NCI-H1417 (cell line): ENCODE measurements at places on chromosomes 2 and 18.

DNA sequence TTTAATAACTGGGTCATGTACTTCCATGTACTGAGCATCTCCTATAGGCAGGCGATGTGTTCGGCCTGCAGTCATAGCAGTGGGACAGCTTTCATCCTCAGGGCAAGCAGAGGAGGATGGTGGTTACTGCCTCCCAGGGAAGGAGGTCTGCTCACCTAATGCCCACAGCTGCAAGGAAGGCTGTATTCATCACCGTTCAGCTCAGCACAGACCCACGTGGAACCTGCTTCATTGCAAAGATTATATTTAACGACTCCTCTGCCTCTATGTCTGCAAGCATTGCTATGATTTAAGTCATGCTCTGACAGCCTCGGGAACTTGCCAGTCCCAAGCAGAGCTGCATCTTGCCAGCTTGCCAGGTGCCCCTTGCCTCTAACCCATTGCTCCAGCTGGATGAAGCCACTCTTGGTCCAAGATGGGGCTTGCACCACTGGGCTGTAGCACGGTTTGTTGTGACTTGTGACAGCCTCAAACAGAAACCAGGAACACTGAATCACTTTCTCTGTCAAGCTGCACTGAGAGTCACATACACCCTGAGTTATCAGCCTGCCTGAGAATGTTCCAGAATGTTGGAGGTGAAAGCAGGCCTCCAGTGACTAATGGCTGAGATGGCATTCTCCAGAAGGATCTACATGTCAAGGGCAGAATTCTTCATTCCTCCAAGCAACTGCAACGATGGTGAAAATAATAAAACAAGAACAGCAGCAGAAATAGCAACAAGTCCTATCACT is 651.1 kb upstream of the ID2 start:
- DNase-seq, result no peak

- no peak for DNase-seq
Measured at GRCh38 chr2:143700865-143701264, 571.6 kb downstream of the ARHGAP15 start.

DNA sequence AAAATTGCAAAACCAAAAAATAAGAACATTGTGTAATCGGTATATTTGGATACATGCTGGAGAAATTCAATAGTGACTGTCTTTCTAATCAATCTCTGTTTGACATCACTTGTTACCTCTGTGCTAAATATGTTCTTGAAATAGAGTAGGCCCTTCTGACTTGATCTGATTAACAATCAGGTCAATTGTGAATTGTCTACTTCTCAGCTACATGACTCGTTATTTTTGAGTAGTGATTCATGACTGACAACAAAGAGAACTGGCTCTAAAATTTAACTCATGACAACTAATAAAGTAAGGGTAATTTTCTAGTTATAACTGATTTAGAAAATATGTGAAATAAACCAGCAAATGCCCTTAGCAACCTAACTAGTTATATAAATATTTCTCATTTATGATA is 312.1 kb downstream of the TMX3 start:
- no peak for DNase-seq

GRCh38 chr2:54728669-54729120 is 5.2 kb downstream of the EML6 start:
- DNase-seq, result no peak

GRCh38 chr2:33058716-33059470 is 112.1 kb downstream of the LTBP1 start:
- peak; percentile 74 for DNase-seq

DNA sequence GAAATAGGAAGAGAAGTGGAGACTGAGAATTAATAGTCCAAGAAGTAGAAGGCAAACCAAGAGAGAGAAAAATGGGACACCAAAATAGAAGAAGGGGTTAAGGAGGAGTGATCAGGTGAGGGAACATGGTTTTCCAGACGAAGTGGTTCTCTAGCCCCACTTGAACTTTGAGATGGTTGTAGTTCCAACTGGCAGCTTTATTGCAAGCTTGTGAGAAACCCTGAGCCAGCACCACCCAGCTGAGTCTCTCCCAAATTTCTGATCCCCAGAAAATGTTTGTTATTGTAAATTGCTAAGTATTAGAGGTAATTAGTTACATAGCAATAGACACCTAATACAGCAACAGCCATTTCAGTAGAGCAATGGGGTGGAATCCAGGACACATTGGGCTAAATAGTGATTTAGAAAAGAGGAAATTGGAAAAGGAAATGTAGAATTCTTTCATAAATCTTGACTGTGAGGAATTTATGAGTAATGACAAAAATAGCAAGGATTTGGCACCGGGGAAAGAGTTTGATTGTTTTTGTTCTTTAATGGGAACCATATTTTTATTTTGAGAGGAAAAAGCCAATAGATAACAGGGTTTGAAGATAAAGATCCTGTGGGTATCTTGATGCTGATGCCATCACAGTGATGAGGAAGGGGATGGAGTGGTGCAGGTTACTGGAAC is 62.1 kb upstream of the XDH start:
- DNase-seq, result no peak

DNA sequence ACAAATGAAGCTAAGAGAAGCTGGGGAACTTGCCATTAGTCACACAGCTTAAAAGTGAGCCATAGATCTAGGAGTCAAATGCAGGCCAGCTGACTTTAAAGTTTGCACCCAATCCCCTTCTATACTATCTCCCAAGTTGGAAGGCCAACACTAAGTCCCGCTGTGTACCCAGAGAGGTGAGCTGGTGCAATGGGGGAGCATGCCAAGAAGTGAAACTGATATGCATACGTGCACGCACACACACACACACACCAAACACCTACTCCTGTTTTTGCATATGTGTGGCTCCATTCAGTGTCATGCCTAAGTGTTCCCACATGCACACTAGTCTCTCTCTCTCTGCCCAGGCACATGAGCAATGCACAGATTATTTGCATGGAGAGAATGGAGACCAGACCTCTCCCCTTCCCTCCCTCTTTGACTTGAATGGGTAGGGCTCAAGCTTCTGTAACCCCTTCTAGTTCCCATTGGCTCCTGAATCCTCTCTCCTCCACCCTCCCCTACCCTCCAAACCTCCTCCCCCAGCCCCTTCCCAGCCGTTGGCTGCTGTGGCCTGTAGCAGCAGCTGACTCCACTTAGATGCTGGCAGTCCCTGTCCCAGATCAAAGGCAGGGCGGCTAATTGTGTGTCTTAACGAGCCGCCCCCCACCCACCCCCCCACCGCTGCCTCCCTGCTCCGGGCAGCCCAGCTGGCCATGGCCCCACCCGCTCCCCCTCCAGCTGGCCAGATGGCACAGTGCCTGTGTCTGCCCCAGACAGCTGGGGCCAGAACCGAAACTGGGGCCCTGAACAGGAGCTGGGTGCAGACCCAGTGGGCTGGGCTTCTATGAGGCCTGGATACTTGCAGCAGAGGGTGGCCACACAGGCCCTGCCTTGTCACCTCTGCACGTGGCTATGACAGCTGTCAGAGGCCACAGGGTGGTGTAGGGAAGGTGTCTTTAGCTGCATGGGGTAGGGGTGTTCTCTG is 5.6 kb downstream of the WNT10A start:
- DNase-seq, result no peak

DNA sequence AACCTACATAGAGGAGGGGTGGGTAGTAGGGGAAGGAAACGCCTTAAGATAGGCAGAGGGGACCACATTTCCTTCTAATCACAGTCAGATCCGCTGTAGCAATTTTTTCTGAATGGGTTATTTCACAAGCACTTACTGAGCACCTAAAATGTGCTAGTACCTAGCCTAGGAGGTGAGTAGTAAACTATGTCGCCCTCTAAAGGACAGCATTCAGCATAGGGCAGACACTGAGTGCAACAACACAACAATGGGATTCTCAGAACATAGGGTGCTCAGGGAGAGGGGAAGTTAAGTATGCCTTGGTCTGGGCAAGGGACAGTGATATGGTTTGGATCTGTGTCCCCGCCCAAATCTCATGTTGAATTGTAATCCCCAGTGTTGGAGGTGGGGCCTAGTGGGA is 166.1 kb upstream of the RAB6C start:
- DNase-seq, result no peak

DNA sequence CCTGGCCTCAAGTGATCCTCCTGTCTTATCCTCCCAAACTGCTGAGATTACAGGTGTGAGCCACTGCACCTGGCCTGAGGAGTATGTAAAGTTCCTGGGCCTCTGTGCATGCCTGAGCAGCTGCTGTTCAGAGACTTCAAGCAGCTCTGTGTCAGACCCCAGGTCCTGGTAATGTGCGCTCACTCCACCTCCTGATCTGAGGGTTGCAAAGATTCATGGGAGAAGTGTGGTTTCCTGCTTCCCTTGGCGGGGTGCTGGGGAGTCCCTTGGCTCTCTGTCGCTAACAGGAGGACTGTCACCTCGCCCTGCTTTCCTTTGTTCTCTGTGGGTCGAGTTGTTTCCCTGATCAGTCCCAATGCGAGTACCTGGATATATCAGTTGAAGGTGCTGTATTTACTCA is 8.6 kb upstream of the IL36A start:
- DNase-seq, result no peak

- no peak for DNase-seq
Measured at GRCh38 chr2:83112858-83113257, 1346.2 kb downstream of the SUCLG1 start.

DNA sequence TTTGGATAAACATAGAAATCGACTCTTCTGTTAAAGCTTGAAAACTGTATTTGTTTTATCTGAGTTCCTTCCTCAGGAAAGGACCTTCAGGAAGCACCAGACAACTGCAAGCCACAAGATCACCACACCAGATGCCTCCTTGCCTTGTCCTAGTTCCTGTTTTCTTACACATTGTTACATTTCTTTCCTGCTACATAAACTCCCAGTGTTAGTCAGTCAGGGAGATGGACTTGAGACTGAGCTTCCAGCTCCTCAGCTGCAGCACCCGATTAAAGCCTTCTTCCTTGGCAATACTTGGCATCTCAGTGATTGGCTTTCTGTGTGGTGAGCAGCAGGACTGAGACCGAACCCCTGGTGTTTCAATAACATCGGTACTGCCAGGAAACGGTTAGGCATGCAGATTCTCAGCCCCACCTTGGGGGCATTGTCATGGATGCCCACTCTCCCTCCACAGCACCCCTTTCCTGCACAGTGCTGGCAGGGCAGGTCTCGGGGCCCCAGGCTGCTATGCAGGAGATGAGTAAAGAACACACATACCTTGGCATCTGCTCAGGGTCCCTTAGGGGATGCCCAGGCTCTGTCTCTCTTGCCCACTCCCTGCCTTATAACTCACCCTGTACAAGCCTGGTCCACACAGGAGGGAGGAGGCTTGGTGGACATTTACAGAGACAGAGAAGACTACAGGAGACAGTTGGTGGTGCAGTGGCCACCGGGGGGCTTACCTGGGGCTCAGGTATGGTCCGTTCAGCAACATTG is 32.6 kb downstream of the ANKMY1 start:
- no peak for DNase-seq

- no peak for DNase-seq
Measured at GRCh38 chr2:129302561-129303183, 676.8 kb upstream of the RAB6C start.

- DNase-seq, result peak; percentile 64
Measured at GRCh38 chr2:63589148-63589958, 590 bp downstream of the MDH1 start.

- no peak for DNase-seq
Measured at GRCh38 chr2:127704641-127705390, 3.5 kb downstream of the SFT2D3 start.

DNA sequence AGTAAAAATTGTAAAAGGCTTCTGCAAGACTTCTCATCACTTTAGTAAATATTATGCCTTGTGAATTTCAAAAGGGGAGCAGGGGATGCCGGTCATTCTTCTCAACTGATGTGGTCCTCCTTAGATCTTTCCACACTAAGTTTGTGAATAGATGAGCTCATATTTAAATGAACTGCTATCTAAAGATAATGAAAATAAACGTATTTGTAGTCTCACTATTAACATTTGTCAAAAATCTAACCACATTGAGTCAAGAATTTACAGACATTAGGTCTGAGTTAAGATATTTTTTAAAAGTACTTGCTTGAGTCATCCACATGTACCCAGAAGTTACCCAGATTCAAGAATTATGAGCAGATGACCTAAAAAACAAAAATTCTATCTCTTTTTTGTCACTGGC is 6.5 kb downstream of the PRPF40A start:
- DNase-seq, result no peak

DNA sequence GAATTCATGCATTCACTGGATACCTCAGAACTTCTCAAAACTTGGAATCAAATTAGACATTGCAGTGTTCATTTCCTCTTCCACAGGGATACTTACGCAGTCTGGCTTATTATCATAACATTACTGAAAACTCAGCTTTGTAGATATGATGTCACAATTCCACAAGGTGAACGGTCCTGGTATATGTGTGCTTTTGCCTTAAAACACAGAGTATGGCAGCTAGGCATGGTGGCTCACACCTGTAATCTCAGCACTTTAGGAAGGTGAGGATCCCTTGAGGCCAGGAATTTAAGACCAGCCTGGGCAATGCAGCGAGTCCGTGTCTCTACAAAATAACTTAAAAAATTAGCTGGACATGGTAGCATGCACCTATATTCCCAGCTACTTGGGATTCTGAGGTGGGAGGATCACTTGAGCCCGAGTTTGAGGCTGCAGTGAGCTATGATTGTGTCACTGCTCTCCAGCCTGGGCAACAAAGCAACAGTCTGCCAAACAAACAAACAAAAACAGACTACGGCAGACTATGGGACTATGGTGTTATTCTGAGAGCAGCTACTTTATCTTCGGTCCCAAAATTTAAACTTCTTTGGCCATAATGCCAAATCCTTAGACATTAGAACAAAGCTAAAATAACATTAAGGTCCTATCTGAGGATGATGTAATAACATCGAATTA is 1191.9 kb upstream of the SLC39A10 start:
- DNase-seq, result no peak

GRCh38 chr2:214604861-214605260 is 194.0 kb downstream of the VWC2L start:
- no peak for DNase-seq

GRCh38 chr18:48153613-48154481 is 223.4 kb upstream of the SMAD2 start:
- no peak for DNase-seq

- DNase-seq, result peak; percentile 23
Measured at GRCh38 chr2:233115121-233115520, 55.0 kb downstream of the INPP5D start.
